ENCODE measurements at places on chromosomes 11 and 22.

- no peak for DNase-seq
Observed at GRCh38 chr11:25734591-25735211, 597.2 kb upstream of the ANO3 start.

DNA sequence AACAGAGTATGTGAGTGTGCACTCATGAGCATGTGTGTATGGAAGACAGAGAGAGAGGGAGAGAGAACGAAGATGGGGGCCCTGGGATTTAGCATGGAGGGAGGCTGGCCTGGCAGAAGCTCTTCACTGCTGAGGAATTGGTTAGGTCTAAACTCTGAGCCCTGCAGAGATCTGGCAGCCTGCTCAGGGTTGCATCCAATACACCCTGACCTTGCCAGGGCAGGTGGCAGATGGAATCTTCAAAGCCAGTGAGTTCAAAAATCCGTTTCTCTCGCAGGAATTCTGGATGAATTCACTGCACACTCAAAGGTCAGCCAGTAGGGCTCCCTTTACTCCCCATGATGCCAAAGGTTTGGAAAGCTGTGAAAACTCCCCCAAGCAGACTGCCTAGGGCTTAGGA is 61.4 kb upstream of the OLFML1 start:
- DNase-seq, result no peak

DNA sequence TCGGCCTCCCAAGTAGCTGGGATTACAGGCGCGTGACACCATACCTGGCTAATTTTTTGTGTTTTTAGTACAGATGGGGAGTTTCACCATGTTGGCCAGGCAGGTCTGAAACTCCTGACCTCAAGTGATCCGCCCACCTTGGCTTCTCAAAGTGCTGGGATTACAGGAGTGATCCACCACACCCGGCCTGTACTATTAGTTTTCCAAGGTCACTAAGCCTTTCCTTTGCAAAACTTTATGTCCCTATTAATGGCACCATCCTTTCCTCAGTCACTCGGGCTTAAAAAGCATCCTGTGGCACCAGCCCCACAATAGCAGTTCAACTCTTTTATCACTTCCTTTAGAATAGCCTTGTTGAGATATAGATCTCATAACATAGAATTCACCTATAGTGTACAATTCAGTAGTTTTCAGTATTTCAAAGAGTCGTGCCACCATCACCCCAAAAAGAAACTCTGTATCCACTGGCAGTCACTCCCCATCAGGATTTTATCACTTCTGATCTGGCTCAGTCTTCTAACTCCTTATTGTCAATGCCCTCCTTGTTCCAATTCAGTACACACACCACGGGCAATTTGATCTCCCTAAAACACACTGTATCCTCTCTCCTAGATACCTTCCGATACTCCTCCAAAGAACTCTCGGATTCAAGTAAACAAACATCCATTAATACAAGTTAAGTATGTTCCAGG is 921 bp upstream of the BCL2L13 start:
- DNase-seq, result no peak

GRCh38 chr11:116110802-116111201 is 606.6 kb upstream of the CADM1 start:
- no peak for DNase-seq

- DNase-seq, result no peak
Observed at GRCh38 chr22:39098026-39098425, 982 bp downstream of the APOBEC3H start.

- DNase-seq, result no peak
Observed at GRCh38 chr11:35654711-35655110, 7.9 kb upstream of the TRIM44 start.

- DNase-seq, result no peak
Observed at GRCh38 chr11:64396079-64396591, 37.2 kb downstream of the RPS6KA4 start.

DNA sequence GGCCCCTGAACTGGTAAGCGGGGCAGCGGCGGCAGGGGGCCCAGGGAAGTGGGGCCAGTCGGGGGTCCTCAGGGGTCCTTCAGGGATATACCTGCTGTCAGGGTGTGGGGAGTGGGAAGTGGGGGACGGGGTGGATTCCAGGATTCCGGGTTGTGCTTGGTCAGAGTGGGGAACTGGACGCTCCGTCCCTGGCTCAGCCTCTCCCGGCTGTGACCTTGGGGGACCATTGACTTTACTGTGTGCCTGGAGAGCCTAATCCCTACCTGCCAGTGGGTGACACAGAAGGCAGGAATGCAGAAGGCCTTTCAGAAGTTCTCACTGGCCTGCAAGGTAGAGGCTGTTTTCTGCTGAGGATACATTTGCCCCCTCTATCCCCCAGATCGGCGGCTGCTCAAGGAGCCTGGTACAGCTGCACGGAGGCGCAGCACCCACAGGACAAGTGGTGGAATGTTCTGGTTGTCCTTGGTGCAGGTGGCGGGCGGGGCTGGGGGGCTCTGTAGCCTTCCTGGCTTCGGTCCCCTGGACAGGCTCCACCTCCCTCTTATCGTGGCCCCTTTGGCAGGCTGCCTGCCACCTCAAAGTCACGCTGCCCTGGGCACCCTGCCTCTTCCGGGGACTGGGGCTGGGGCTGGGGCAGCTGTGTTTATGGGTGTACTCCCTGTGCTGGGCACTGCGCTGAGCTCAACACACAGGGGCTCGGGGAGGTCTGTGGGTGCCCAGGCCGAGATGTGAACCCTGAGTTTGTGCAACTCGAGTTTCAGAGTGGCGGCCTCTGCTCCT is 18.4 kb downstream of the KCNQ1 start:
- DNase-seq, result no peak

- DNase-seq, result no peak
Observed at GRCh38 chr11:20066013-20066782, 94.1 kb downstream of the DBX1 start.

DNA sequence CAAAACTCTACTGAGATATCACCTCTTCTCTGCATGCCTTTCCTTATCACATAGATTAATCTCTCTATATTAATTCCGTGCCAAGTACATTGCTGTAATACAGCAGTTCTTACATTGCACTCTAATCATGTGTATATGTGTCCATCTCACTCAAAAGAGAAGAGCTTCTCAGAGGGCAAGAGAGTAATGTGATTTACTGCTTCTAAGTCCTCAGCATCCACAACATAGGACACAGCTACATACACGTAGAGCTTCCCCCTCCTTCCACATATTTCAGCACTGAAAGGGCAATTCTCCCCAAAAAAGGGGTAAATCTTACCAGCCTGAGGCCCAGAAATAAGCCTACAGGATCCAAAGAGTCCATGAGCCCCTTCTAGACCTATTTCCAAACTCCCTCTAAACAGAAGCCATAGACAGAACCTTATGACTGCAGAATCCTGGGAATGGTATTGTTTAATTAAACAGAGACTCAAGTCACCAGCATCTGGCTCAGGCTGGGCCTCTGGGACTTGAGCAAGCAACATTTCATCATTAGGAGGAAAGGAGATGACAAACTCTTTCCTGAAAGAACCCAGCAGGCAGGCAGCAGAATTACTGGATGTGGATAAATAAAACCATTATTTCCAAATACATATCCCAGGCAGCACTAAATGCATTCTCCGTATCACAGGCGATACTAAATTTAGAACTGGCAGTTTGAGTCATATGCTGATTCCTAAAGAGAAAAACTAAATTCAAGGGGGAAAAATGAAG is 87.2 kb downstream of the KCNC1 start:
- peak; percentile 77 for DNase-seq

DNA sequence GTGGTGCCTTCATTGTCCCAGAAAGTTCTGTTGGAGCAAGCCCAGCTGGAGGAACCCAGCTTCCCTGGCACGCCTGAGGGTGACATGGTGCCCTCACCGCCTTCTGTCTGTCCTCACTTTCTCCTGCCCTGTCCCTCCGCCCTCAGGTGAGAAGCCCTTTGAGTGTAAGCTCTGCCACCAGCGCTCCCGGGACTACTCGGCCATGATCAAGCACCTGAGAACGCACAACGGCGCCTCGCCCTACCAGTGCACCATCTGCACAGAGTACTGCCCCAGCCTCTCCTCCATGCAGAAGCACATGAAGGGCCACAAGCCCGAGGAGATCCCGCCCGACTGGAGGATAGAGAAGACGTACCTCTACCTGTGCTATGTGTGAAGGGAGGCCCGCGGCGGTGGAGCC is 46.0 kb upstream of the NNMT start:
- DNase-seq, result no peak

GRCh38 chr11:122235615-122236014 is 119.6 kb upstream of the BLID start:
- DNase-seq, result peak; percentile 69

DNA sequence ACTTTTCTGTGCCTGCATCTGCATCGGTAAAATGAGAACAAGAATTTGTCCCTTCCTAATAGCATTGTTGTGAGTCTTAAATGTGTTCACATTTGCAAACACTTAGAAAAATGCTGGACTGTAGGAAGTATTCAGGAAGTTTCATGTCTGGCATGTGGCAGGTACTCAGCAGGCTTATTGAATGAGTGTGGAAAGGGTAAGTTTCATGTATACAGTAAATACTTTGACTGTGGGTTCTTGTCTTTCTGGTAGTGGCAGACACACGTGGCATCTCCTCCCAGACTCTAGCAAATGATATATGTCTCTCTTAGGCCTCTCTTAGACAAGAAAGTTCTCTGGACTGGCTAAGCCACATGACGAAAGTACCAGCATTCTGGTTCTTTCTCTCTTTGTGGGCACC is 179.2 kb downstream of the C11orf91 start:
- DNase-seq, result no peak

DNA sequence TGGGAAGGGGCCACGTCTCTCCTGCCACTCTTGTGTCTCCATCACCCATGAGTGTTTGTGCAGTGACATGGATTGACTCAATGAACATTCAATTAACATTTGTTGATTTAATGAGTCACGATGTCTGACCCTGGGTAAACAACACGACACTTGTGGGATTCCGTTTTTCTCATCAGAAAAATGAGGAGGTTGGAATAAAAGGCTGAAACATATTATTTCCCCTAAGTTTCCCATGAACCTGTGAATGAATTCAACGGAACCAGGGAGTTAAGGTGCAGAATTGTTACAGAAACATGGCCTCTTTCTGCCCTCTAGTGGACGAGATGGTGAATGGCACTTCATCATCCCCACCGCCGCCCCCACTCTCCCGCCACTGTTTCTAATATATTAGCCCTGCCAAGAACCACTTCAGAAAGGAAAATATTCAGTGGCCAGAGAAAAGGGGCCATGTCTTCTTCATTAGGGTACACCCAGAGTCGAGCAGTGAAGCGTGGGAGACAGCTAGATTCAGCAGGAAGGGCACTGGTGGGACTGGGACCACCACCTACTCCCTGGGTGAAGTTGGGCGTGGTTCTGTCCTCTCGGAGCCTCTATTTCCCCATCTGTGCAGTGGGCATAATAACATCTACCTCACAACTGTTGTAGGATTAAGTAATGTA is 46.3 kb upstream of the SYT13 start:
- peak; percentile 82 for DNase-seq

DNA sequence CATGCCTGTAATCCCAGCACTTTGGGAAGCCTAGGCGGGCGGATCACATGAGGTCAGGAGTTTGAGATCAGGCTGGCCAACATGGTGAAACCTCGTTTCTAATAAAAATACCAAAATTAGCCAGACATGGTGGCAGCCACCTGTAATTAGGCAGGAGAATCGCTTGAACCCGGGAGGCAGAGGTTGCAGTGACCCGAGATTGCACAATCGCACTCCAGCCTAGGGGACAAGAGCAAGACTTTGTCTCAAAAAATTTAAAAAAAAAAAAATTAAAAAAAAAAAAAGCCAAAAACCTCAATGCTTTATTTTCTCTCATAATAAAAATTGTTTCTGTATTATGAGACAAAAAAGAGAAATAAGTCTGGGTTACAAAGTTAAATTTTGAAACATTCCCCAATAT is 54.2 kb downstream of the RDX start:
- no peak for DNase-seq

GRCh38 chr22:41551877-41552582 is 7.8 kb upstream of the POLR3H start:
- no peak for DNase-seq

DNA sequence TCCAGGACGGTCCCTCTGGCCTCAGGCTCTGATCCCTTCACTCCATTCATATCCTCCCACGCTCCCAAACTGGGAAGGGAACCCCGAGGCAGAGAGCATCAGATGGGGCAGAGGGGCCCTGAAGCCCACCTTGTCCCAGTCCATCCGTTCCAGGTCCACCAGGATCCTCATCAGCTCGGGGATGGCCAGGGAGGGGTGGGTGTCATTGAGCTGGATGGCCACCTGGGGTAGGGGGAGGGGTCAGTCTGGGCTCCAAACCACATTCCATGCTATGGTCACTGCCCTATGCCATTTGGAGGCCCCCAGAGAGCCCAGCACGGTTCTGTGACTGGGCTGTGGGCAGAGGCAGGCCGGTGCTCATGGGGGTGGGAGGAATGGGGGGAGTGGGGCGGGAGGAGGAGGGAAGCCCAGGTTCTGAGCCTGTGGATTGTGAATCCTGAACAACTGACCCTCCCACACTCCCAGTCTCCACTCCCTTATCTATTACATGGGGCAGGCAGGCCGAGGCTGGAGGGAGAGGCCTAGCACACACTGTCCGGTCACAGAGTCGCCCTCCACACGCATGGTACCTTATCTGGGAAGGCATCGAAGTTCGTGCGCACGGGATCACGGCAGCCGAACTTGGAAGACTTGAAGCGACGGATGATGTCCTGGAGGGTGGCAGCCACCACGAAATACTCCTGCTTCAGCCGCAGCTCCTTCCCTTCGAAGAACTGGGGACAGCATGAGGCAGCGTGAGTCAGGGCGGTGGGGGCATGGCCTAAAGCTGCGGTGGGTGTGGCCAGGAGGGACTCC is 5.5 kb downstream of the PYGM start:
- no peak for DNase-seq

DNA sequence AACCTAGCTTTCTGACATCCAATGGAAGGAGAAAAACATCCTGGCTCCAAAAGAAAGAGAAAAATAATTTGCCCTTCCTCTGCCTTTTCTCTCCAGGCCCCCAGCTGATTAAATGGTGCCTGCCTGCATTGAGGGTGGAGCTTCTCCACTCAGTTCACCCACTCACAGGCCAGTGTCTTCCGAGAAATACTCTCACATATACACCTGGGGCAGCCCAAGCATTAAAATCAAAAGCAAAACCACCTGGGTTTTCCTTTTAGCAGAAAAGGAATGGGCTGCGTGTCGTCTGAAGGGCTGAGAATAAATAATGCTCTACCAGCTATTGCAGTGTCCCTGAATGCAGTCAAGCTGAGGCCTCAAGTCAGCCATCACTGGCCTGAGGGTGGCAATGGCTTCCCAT is 1143.8 kb upstream of the TENM4 start:
- no peak for DNase-seq

- DNase-seq, result no peak
Observed at GRCh38 chr11:84430661-84431060, 1144.5 kb upstream of the CCDC90B start.
